ENCODE measurements at places on chromosomes 3 and 15.
A peak's percentile ranks its signal among the peaks of the same experiment; 100 is the strongest.

GRCh38 chr15:83783227-83783626 is 129.3 kb downstream of the ADAMTSL3 start:
- DNase-seq: no peak

DNA sequence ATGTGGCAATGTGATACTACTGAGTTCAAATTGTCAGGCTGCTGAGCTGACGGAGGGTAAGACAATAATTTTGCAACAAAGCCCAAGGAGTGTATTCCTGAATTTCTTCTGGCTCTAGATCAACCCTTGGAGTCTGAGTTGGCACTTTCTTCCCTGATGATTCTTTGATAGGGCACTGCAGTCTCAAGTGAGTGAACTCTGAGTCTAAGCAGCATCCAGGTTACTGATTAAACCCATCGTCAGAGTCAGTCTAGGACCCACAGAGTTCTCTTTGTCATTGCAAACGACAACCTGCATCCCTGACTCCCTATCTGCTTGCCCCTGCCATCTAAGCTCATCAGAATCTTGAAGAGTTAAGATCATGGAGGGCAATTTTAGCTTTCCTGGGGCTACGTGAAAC is 58.6 kb downstream of the MME start:
- no peak for DNase-seq

DNA sequence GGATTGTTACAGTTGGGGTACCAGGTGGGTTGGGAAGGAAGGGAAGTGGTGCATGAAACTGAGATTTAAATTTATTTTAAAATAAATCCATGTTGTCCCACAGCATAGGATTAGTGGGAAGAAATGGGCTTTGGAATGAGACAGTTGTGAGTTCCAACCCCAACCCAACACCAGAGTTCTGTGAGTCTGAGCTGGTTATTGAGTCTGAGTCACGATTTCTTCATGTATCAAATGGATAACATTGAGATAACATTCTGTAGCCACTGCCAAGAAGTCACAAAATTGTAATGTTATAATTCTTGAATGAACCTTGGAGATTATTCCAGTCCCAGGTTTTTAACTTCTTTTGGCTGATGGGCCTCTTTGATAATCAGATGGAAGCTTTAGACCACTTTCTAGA is 13.7 kb downstream of the IFT122 start:
- no peak for DNase-seq

DNA sequence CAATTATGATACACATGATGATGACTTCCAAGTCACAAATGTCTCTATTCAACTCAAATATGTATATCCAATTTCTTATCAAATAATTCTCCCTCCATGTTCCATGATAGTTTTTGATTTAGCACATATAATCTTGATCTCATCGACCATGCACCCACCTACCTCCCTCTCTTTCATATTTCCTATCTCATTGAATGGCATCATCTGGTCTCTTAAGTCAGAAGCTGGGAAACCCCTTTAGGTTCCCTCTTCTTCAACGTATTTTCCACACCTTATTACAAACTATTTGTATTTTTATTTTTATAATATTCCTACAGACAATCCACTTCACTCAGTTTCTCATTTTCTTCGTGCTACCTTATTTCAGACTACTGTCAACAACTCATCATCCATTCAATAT is 56.9 kb upstream of the DPH6 start:
- no peak for DNase-seq

DNA sequence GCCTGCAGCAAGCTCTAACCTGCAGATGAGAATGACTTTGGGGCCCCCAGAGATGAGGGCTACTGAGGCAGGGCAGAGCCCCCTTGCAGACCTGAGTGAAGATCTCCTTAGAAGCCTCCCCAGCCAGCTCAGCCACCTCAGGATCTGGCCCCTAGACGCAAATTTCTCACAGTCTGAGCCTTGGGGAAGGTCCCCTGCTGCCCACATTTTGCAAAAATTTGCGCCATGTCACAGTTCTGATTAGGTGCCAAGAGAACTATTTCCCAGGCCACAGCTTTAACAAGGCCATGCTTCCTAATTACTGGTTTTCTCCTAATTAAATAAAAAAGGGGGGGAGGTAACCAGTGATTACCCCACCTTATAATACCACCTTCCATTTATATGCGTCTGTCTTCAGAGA is 81.0 kb upstream of the HES1 start:
- no peak for DNase-seq

DNA sequence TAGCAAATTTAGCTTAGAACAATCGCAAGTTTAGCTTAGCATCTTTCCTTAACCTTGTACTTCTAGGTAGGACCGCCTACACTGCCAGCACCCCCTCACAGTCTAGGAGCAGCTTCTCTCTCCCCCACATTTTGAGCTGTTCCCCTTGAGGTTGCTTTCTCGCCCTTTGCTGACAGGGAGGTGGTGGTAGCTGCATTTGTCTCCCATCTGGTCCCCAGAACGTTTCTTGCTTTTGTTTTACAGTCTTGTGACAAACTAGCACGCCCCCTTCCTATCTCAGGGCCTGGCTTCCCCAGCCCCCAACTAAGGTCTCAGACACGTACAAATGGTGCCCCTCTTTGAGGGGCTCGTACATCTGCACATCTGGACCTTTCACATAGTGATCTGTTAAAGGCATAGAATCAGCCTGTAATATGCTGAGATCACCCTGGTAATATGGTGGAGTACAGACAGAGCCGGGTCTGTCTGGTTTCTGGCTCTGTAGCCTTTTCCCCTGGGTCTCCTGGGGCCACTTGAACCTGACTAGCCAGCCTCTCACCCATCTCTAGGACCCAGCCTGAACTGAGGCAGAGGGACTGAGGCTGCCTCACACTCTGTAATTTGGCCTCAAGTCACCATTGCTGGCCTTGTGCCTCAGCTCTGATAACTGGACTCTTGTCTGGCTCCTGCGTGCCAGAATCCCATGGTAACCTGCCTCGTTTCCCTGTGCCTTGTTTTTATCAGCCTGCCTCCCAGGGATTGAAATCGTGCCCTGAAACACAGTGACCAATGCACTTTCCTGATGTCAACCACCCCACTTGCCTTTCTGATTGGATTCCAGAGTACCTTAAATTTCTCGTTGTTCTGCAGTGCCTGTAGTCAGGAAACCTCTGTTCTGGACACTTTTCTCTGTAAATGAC is 27.7 kb downstream of the CRTC3 start:
- DNase-seq: no peak

GRCh38 chr3:25910997-25911396 is 121.1 kb downstream of the OXSM start:
- peak; percentile 16 for DNase-seq

- no peak for DNase-seq
Measured at GRCh38 chr3:71580636-71581456, 2.7 kb downstream of the FOXP1 start.

DNA sequence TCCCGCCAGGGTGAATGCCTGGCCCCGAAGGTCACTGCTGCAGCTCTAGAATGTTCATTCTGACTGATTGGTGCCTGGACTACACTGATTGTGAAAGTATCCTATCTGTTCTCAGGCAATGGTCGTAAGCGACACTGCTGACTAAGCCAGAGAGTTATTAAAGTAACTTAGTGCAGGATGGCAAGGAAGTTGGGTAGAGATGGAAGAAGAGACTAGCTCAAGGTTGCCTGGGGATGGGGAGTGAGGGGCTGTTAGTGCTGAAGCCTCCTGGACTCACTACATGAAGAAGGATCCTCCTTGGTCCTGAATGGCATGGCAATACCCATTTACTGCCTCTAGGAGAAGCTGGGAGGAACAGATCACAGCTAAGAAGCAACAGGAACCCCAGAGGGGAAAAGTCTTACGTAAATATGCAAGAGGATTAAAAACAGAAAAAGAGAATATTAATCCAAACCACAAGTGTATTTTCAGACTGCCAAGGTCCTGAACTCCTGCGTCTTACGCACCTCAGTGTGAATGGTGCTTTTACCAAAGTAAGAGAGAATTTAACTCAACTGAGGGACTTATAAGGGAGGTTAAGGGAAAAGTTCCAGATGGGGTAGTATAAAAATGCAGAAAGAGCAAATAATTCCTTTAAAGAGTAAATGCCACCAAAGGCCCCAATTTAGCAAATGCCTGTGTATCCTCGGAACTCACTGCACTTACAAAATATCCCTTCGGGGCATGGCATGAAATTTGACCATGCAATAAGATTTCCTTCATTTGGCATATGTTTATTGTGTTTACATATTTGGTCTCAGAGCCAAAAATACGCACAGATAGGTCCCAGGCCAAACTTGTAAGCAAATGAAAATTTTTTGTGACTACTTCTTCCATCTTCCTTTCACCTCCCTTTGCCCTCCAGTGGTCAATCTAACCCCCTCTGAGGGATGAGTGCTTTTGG is 64.0 kb upstream of the DGKG start:
- DNase-seq: no peak

DNA sequence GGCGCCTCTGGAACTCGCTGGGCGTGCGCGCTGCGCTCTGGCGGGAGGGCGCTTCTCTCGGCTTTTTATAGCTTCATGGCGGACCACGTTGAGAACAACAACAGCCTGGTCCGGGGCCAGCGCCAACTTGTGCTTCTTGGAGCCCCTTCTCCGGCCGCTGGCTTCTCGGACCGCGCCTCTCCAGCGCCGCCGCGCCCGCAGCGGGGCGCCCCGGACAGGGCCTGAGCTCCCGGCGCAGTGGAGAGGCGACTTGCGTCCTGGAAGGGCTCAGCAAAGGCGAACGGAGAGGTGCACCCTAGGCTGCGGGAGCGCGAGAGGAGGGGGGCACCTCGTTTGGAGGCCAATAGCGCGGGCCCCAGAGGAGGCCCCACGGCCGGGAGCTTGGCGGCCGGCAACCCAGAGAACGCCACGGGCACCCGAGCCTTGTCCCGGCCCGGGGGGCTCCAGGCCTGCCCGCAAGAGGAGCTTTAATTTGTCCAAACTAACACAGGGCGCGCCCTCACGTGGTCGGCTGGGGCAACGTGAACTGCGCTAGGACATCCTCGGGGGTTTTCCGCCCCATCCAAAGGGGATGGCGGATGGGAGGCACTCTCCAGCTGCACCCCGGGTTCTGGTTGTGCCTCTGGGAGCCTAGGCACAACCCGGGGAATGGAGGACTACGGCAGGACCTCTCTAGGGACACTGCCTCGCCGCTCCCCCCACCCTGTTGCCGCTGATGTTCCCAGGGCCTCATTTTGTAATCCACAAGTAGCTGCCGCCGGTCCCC is 37.8 kb downstream of the HMCES start:
- peak; percentile 86 for DNase-seq

GRCh38 chr15:54273928-54274327 is 295.7 kb downstream of the UNC13C start:
- no peak for DNase-seq

DNA sequence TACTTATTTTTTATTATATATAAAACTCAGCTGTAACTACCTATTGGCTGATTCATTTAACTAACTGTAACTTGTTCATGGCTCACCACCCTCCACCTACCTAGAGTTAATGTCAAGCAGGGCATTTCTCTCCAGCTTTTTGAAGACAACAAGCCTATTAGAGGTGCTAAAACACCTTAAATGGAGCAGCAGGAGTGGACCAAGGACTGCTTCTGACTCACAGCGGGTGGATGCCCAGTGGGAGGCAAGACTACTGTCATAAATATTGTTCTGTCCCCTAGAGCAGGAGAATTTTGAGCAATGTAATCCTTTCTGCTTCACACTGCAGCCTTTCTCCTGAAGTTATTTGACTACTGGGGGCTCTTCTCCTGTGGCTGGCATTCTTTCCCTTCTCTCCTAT is 146.9 kb downstream of the CLSTN2 start:
- DNase-seq: no peak

DNA sequence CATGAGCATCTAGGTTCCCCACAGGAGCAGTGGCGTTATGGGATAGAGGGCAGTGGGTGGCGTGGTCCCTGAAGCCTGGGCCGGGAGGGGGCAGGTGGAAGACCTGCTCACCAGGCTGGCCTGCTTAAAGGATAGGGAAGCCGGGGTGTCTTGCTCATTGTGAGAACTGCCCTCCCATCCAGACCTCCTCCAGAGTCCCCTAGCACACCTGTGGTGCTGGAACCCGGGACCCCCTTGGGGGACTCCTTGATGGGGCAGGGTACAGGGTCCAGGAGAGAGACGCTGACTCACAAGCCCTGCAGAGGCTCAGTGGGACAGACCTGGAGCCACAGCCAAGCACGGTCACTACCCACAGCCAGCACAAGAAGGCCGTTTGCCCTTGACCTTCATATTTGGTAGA is 2.8 kb upstream of the RHCG start:
- DNase-seq: no peak

DNA sequence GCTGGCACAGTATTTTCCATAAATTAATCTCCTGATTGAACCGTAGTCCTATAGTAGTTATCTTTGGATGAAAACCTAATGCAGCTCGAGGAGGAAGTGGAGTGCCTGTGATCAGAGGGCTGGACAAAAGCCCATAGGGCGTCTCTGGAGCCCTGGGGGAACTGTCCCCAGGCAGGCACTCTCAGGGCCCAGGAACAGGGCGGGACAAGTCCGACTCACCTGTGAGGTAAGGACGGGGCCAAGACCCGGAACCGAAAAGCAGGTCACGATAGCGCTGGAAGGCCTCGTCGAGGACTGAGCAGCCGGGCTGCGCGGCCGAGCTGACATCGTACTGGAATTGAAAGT is 341 bp downstream of the HEXA start:
- no peak for DNase-seq

DNA sequence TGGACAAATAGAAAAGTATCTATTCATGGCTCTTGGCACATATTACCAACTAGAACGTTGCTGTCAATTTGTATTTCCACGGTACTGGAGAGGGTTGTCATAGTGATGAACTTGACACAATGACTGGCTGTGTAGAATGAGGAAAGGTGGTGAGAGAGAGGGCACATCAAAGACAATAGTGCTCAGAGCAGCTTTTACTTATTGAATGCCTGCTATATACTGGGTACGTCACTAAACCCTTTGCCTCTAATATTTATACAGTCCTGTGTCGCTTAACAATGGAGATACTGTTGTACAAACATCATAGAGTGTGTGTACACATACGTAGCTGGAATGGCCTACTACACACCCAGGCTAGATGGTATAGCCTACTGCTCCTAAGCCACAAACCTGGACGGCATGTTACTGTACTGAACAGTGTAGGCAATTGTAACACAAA is 8.3 kb downstream of the TMPRSS7 start:
- no peak for DNase-seq

DNA sequence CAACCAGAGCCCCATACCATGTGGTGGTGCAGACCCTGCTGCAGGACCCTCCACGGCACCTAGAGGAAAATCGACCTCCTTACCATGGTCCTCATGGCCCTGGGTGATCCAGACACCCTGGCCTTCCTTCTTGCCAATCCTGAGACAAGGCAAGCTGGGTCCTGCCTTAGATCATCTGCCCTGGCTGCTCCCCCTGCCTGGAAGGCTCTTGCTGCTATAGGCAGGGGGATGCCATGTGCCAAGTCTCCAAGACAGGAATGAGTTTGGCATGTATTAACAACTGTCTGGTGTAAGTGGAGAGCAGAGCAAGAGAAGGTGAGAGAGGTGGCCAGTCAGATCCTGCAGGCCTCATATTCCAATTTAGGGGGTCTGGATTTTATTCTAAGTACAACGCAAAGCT is 7.5 kb downstream of the HEG1 start:
- no peak for DNase-seq

GRCh38 chr15:67578020-67578600 is 35.6 kb downstream of the MAP2K5 start:
- DNase-seq: no peak

GRCh38 chr15:50440932-50441331 is 16.7 kb downstream of the USP8 start:
- no peak for DNase-seq
